OCI-LY7 (cell line): ENCODE measurements at places on chromosomes 1 and 21. TPM values are rescaled to one million over a fixed set of nuclear protein-coding genes. Genes with fewer than 3 reads are reported as not detected.

Gene ANGPTL3
- total RNA-seq: not detected in 2 replicates

Gene KRTAP20-1
- total RNA-seq: not detected in 2 replicates

Gene GRIK3
- total RNA-seq: 48.6 and 55.0 TPM in 2 replicates

Gene LCK
- 135 and 146 TPM in 2 replicates for total RNA-seq

Gene HES3
- not detected in 2 replicates for total RNA-seq

Gene HUNK
- 3.2 and 5.5 TPM in 2 replicates for total RNA-seq

Gene LORICRIN
- not detected in 2 replicates for total RNA-seq

Gene FCGR3B
- total RNA-seq: not detected in 2 replicates

Gene ATAD3C
- 2.1 and 3.0 TPM in 2 replicates for total RNA-seq

Gene DYRK1A
- total RNA-seq: 65.1 and 67.1 TPM in 2 replicates

Gene EPHA2
- total RNA-seq: 0.15 TPM in 1 of 2 replicates, not detected in the other

Gene VANGL2
- 1.5 and 2.9 TPM in 2 replicates for total RNA-seq

Gene KCNA2
- 1.5 and 2.3 TPM in 2 replicates for total RNA-seq

Gene GUCA2A
- total RNA-seq: not detected in 2 replicates

Gene NES
- total RNA-seq: not detected in 2 replicates

Gene PCBP3
- 0.61 and 1.0 TPM in 2 replicates for total RNA-seq

Gene RHD
- total RNA-seq: not detected in 2 replicates

Gene AGMAT
- 0.29 and 0.39 TPM in 2 replicates for total RNA-seq

Gene C1orf141
- not detected in 2 replicates for total RNA-seq

Gene LIPI
- not detected in 2 replicates for total RNA-seq

Gene KRTAP20-2
- not detected in 2 replicates for total RNA-seq

Gene SERPINC1
- not detected in 2 replicates for total RNA-seq

Gene MYOM3
- not detected in 2 replicates for total RNA-seq

Gene DNAH14
- total RNA-seq: not detected in 2 replicates

Gene TTLL7
- total RNA-seq: 0.88 and 2.4 TPM in 2 replicates

Gene ARHGEF10L
- total RNA-seq: 2.3 and 2.4 TPM in 2 replicates

Gene TCHHL1
- not detected in 2 replicates for total RNA-seq

Gene RHEX
- 9.9 and 10.0 TPM in 2 replicates for total RNA-seq

Gene LRRC39
- 0.96 and 1.8 TPM in 2 replicates for total RNA-seq

Gene HRNR
- total RNA-seq: not detected in 2 replicates

Gene NR5A2
- 3.9 and 5.4 TPM in 2 replicates for total RNA-seq

Gene CDKN2C
- 71.0 and 81.2 TPM in 2 replicates for total RNA-seq

Gene ZNF593
- total RNA-seq: 33.0 and 42.8 TPM in 2 replicates

Gene MOB3C
- total RNA-seq: 3.8 and 3.9 TPM in 2 replicates

Gene RGS8
- 0.31 and 1.2 TPM in 2 replicates for total RNA-seq

Gene IL12RB2
- not detected in 2 replicates for total RNA-seq

Gene CDCA8
- total RNA-seq: 111 and 126 TPM in 2 replicates

Gene SPRR2F
- not detected in 2 replicates for total RNA-seq

Gene DCDC2B
- total RNA-seq: 0.26 and 0.29 TPM in 2 replicates

Gene C1orf94
- total RNA-seq: not detected in 2 replicates

Gene CCDC181
- total RNA-seq: not detected in 2 replicates

Gene RGS18
- 9.8 and 14.6 TPM in 2 replicates for total RNA-seq

Gene KCNQ4
- total RNA-seq: 0.37 and 0.49 TPM in 2 replicates

Gene BARHL2
- not detected in 2 replicates for total RNA-seq

Gene RAB25
- total RNA-seq: 0.48 TPM in 1 of 2 replicates, not detected in the other

Gene OR14C36
- total RNA-seq: not detected in 2 replicates

Gene AMY2A
- not detected in 2 replicates for total RNA-seq

Gene SPATA45
- 0.74 and 2.0 TPM in 2 replicates for total RNA-seq

Gene FAM163A
- total RNA-seq: not detected in 2 replicates

Gene CD1C
- 16.0 and 28.7 TPM in 2 replicates for total RNA-seq

Gene GJA8
- total RNA-seq: not detected in 2 replicates

Gene CFHR5
- total RNA-seq: not detected in 2 replicates

Gene C1orf87
- total RNA-seq: not detected in 2 replicates

Gene SHISAL2A
- total RNA-seq: 0.27 and 0.55 TPM in 2 replicates

Gene MX2
- 3.5 and 4.5 TPM in 2 replicates for total RNA-seq

Gene TNFRSF14
- total RNA-seq: 15.7 and 18.9 TPM in 2 replicates
